ENCODE measurements at places on chromosomes 4 and X.

DNA sequence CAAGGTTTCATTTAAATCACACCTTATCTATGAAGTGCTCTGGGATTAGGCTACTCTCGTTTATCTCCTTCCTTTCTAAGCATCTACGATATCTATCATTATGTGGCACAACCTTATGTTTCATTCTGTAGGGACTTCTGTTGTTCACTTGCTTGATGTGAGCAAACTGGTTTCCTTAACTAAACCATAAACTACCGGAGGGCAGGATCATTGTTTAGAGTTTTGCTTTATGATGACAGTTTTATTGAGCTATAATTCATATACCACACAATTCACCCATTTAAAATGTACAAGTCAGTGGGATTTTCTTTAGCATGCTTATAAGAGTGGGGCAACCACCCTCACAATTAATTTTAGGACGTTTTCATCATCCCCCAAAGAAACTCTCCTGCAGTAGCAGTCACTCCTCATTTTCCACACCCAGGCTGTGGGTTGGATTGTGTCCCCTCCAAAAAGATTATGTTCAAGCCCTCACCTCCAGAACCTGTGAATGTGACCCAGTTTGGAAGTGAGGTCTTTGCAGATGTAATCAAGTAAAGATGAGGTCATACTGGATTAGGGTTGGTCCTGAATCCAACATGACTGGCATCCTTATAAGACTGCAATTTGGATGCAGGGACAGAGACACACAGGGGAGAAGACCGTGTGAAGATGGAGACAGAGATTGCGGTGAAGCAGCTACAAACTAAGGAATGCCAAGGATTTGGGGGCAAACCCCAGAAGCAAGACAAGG lies 42.1 kb upstream of the SH3RF1 start:
- no peak for DNase-seq

GRCh38 chrX:43813898-43814297 lies 68.4 kb downstream of the MAOB start:
- no peak for DNase-seq

GRCh38 chr4:42398171-42398870 lies 1.0 kb downstream of the SHISA3 start:
- no peak for DNase-seq

GRCh38 chr4:2839060-2839459 lies 4.6 kb upstream of the ADD1 start:
- DNase-seq: no peak

GRCh38 chrX:56564164-56564885 lies 898 bp downstream of the UBQLN2 start:
- DNase-seq: no peak

- no peak for DNase-seq
Observed at GRCh38 chrX:151346931-151347543, 50.0 kb upstream of the VMA21 start.

- no peak for DNase-seq
Observed at GRCh38 chr4:16846540-16847117, 51.8 kb downstream of the LDB2 start.

DNA sequence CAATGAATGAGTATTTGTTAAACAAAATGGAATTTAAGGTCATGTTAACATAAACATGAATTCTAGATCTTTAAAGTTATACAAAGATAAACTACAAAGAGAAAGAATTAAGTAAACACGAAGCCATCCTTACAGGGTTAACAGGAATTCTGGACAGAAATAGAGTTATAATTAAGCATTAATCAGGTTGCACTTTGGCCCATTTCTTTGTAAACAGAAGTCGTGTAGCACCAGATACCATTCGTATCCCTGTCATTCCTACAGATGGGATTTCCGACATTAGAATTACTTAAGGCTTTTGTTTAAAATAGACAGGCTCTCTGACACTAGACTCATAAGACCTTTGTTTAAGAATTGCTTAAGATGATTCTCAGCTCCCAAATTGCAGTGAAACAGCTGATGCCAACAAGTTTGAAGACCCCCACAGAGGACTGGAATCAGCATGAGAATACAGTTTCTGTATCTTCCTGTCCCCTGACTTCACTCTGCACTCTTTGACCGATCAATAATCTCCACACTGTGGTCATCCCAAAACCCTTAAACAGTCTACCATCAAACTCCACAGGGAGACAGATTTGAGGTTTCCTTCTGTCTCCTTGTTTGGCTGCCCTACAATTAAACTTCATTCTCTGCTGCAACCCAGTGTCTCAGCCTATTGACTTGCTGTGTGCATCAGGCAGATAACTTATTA lies 22.3 kb upstream of the TMEM150C start:
- DNase-seq: no peak

DNA sequence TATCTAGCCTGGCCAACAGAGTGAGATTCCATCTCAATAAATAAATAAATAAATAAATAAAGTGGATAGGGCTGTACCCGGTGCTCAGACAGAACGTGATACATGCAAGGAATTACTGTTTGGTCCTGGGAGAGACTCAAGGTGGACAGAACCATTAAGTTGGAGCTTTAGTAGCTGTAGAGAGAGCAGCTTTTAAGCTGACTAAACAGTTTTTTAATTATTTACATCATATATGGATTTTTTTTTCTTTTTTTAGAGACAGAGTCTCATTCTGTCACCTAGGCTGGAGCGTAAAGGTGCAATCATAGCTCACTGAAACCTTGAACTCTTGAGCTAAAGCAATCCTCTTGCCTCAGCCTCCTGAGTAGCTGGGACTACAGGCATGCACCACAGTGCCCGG lies 92.5 kb upstream of the ATP6AP2 start:
- no peak for DNase-seq

- DNase-seq: no peak
Observed at GRCh38 chrX:153412746-153413720, 1.8 kb downstream of the ZFP92 start.

- no peak for DNase-seq
Observed at GRCh38 chr4:120227554-120227953, 160.9 kb upstream of the MAD2L1 start.

DNA sequence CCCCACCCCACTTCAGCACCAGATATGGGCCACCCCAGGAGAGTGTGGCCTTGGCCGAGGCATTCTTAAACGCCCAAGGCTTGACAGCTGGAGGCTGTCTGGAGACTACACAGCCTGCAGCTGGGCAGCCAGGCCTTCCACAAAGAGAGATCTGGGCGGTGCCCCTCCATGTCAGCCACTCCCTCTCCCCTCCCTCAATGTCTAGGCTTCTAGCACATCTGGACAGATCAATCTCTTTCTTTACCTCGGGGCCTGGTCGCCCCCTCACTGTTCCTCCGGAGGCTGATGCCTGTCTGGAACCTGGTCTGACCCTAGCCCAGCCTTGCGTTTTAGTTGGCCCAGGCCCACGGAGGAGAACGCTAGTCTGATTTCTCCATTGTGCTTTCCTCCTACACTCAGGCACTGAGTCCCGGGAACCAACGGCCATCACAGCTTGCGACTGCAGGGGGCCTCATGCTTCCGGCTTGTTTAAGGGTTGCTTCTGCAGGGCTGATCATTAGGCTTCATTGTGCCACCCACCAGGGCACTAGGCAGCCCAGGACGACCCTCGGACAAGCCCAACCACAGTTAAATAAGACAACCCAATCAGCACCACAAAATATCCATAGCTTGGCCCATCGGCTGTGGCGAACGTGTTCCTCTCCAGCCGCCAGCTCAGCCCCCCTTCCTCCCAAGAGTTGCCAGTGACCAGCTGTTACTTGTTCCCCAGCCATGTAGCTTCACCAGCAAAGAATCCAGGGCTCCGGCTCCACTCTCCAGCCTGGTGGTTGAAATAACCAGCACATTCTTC lies 200.6 kb downstream of the BCOR start:
- DNase-seq: no peak

DNA sequence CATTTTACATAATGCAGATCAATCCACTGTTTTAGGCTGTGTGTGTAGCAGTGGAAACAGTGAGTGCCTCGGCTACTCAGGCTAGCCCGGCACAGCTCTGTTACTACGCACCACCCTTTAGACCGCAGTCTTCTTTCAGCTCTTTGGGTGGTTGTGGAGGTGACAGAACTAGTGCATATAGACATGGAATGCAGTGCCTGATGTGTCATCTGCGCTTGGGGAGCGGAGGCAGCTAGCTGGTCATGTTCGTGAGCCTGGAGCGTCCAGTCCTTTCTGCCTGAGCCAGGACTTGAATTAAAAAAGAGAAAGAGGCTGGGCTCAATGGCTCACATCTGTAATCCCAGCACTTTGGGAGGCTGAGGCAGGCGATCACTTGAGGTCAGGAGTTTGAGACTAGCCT lies 4.8 kb downstream of the TBC1D14 start:
- DNase-seq: no peak

DNA sequence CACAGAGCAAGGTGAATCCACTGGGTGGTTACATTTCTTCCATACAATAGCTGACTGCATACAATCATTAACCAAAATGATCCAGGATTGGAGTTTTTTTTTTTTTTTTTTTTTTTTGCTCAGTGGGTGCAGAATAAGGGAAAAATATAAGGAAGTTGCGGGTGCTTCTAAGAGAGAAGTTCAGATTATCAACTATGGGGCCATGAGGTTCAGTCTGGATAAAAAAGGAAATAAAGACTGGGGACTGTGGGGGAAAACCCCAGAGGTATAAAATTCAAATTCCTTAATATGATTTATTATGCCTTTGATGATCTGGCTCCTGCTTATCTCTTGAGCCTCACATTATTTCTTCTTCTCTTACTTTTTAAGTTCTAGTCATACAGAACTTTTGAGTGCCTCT lies 5.9 kb upstream of the EIF1AX start:
- no peak for DNase-seq

DNA sequence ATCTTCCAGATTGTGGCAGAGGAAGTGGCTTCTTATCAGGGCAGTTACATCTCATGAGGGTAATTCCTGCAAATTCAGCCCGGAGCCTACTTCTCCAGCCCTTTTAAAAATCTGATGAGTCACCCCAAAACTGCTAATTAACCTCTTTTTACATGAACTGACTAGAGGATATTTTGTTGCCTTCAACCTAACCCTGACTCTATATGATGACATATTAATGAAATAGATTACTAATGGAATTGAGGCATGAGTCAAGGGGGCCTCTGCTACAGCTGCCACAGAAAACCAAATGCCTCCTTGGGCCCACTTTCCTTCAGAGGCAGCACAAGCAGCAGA lies 72.5 kb downstream of the QRFPR start:
- DNase-seq: no peak

DNA sequence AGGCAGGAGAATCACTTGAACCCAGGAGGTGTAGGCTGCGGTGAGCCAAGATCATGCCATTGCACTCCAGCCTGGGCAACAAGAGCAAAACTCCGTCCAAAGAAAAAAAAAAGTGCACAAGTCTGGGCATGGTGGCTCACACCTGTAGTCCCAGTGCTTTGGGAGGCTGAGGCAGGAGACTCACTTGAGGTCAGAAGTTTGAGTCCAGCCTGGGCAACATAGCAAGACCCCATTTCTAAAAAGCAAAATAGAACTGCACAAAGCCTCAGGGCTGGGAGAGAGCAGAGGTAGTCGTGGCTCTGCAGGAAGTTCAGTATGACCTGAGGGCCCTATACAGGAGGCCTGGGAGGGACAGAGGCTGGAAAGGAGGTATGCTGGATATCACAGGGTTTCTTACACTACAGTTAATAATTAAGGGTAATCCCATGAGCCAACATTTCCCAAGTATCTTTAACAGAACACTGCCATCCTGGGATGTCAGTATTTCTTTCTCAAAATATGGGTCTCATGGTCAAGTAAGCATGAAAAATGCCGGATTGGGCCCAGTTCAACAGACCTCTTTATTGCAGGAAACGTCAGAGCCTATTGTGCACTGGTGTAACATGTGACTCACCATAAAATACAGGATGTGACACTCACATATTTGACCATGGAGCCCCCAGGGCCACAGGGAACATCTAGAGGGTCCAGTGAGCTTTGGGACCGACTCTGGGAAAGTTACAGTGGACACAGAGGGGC lies 37.8 kb downstream of the ACSL1 start:
- DNase-seq: no peak
